Thoracic aorta (tissue), 2 donors: ENCODE measurements at places on chromosomes 7 and 10. TPM values are rescaled to one million over a fixed set of nuclear protein-coding genes. Genes with fewer than 3 reads are reported as not detected.
A peak's percentile ranks its signal among the peaks of the same experiment; 100 is the strongest.

GRCh38 chr10:120607016-120607709 is 150.1 kb downstream of the PLPP4 start:
- no peak overlapping the region for H3K4me3 ChIP-seq
- no peaks in the 10 kb centered on the region for H3K27me3 ChIP-seq
- no peaks in the 10 kb centered on the region for H3K4me1 ChIP-seq
- no peaks in the 10 kb centered on the region for H3K36me3 ChIP-seq

DNA sequence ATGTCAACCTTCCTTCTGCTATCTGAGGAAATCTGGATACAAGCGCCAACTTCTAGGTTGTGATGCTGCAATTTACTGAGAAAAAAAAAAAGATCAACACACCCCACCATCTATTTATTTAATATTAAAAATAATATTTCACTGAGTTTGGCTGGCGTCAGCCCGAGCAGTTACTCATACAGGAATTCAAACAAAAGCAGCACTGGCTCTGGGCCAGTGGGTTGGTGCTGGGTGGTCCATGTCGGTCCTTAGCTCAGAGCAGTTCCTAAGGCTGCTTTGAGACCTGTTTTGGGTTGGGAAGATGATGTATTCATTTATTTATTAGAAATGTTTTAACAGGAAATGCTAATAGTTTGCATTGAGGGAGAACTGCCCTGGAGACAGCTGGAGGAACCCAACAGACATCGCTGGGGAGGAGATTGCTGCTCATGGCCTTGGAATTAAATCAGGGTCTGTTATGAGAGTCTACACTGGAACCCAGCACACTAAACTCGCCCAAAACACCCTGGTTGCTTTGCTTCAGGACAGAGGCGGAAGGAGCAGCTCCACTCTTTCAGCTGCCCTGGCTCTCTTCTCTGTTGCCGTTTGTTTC is 36.3 kb upstream of the GOT1 start:
- DNase-seq = no peak
- H3K4me1 ChIP-seq = no peaks in the 10 kb centered on the region
- no peak overlapping the region for H3K4me3 ChIP-seq
- H3K27ac ChIP-seq = no peak overlapping the region
- H3K27me3 ChIP-seq = no peaks in the 10 kb centered on the region
- no peaks in the 10 kb centered on the region for H3K36me3 ChIP-seq

DNA sequence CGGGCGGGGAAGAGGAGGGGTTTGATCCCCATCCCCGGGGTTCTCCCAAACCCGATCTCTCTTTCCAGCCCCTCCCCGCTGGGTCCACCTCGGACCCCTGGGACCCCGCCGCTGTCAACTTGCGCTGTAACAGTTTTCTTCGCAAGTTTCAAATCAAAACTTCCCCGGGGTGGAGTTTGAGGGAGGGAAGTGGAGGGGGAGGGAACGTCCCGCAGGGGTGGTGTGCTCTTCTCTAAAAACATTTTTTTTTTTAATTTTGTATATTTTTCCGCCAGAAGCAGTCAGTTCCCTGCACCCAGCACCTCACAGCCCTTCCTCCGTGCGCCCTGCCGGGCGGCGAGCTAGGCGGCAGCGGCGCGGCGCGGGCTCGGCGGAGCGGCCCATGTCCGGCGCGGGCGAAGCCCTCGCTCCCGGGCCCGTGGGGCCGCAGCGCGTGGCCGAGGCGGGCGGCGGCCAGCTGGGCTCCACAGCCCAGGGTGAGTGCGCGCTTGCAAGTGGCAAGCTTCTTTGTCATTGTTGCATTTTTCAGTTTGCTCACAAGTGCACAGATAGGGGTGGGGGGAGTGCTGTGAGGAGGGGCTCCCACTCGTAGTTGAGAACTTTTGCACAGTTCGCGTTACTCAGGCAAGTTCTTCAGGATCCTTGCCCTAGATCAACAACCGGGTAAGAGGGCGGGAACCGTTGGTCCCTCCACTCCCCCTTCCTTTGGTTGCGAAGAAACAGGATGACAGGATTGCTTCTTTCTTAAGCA is 933 bp downstream of the MDFIC start:
- no peaks in the 10 kb centered on the region for H3K36me3 ChIP-seq
- DNase-seq = no peak
- peaks cover 27% of the 10 kb centered on the region for H3K4me1 ChIP-seq
- peak overlapping the region; percentile 92 for H3K4me3 ChIP-seq
- peak overlapping the region; percentile 86 for H3K27ac ChIP-seq

DNA sequence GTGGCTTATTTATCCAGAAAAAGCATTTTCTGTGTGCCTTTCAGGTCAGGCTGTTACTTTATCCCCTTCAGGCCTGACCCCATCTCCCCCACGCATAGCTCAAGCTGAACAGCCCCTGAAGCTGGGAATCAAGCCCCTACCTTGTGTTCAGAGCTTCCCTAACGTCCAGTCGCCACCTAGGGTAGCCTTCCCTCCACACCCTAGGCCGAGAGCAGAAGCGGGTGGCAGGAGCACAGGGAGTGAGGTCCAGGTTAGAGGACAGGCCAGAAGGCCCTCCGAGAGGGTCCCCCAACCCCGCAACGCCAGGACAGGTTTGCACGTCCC is 479 bp upstream of the SEMA4G start:
- H3K4me1 ChIP-seq = peaks cover 8% of the 10 kb centered on the region
- no peak for DNase-seq
- H3K27ac ChIP-seq = no peak overlapping the region
- H3K36me3 ChIP-seq = no peaks in the 10 kb centered on the region
- H3K4me3 ChIP-seq = peak overlapping the region; percentile 81
- no peaks in the 10 kb centered on the region for H3K27me3 ChIP-seq

- H3K27me3 ChIP-seq = no peaks in the 10 kb centered on the region
- H3K36me3 ChIP-seq = peaks cover 33% of the 10 kb centered on the region
- H3K27ac ChIP-seq = no peak overlapping the region
These were observed 62.8 kb downstream of the ARMH3 start for GRCh38 chr10:101993221-101993620.

GRCh38 chr7:131673576-131673975 is 117.1 kb upstream of the PODXL start:
- no peak overlapping the region for H3K27ac ChIP-seq
- no peaks in the 10 kb centered on the region for H3K36me3 ChIP-seq
- H3K4me3 ChIP-seq = no peak overlapping the region
- DNase-seq = no peak
- H3K27me3 ChIP-seq = no peaks in the 10 kb centered on the region
- H3K4me1 ChIP-seq = no peaks in the 10 kb centered on the region

DNA sequence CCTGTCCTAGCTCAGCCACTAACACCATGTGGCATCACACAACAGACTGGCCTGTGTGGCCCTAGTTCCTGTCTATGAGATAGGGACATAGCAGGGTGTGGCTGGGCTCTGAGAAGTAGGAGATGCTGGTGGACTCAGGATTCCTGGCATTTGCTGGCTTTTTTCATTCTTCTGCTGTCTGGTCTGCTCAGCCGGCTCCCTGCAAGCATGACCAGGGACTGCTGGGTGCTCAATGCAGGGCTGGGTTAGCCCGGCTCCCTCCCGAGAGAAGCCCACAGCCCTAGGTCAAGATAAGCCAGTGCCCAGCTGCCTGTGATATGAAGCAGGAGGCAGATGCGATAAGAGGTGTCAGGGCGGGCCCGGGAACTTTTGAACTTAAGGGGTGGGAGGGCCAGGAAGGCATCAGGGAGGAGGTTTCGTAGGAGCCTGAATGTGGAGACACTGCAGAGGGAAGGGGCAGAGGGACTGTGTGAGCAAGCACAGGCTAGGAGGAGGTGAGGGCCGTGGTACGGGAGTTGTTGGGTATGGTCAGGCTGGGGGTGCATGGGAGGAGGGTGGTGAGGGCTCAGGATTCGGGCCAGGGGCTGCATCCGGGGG is 3.5 kb downstream of the AQP1 start:
- H3K36me3 ChIP-seq = no peaks in the 10 kb centered on the region
- H3K27me3 ChIP-seq = no peaks in the 10 kb centered on the region
- peaks cover 39% of the 10 kb centered on the region for H3K4me1 ChIP-seq
- peak overlapping the region; percentile 89 for H3K27ac ChIP-seq
- H3K4me3 ChIP-seq = peak overlapping the region; percentile 80

- H3K4me1 ChIP-seq = no peaks in the 10 kb centered on the region
- H3K27ac ChIP-seq = no peak overlapping the region
- no peaks in the 10 kb centered on the region for H3K36me3 ChIP-seq
These were observed 316.4 kb upstream of the MBL2 start for GRCh38 chr10:53088961-53089360.

GRCh38 chr10:1359626-1359955 is 303.4 kb downstream of the WDR37 start:
- no peak overlapping the region for H3K4me3 ChIP-seq
- no peak overlapping the region for H3K27ac ChIP-seq
- H3K36me3 ChIP-seq = no peaks in the 10 kb centered on the region
- no peak for DNase-seq
- no peaks in the 10 kb centered on the region for H3K27me3 ChIP-seq

Gene SPDYE6
- not detected for total RNA-seq
